ENCODE measurements at places on chromosomes 11 and 22. TPM values are rescaled to one million over a fixed set of nuclear protein-coding genes. Genes with fewer than 3 reads are reported as not detected.

DNA sequence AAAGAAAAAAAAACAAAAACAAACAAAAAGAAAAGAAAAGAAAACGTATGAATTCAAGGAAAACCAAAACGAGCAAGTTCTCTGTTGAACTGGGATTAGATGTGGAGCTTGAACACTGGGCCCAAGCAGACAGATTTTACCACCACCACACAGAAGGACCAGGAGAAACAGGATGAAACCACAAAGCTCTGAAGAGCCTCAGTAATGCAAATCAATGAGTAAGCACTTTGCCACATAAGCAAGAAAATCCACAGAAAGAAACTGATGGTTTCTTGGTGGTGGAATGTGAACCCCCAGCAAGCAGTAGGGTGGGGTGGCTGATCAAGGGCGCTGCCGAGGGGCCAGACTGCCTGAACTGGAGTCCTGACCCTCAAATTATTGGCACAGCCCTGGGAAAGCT, 50.9 kb upstream of the NFRKB start:
- no peak for DNase-seq
- no peak overlapping the region for H3K27ac ChIP-seq
- H3K27me3 ChIP-seq = no peaks in the 10 kb centered on the region
- peaks cover 5% of the 10 kb centered on the region for H3K4me1 ChIP-seq
- H3K36me3 ChIP-seq = peaks cover 8% of the 10 kb centered on the region

The C11orf87 gene
- total RNA-seq = not detected

DNA sequence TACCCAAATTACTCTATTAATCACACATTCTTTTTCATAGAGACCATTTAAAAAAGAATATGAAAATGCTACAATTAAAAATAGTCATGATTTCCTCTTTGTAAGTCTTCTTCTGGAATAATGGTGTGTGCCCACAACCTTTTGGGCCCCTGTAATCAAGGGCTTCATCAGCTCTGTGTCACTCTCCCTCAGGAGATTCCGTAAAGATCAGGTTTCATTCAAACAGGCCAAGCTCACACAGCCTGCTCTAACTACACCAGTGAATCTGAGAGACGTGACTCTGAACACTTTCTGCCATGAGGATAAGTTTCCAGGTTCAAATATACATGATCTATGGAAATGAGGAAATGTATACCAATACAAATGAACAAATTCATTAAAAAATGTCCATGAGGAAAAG, 9.5 kb downstream of the DRICH1 start:
- no peaks in the 10 kb centered on the region for H3K27me3 ChIP-seq
- DNase-seq = no peak
- H3K36me3 ChIP-seq = no peaks in the 10 kb centered on the region
- no peak overlapping the region for H3K4me3 ChIP-seq

The APIP gene
- 51.8 TPM for total RNA-seq

DNA sequence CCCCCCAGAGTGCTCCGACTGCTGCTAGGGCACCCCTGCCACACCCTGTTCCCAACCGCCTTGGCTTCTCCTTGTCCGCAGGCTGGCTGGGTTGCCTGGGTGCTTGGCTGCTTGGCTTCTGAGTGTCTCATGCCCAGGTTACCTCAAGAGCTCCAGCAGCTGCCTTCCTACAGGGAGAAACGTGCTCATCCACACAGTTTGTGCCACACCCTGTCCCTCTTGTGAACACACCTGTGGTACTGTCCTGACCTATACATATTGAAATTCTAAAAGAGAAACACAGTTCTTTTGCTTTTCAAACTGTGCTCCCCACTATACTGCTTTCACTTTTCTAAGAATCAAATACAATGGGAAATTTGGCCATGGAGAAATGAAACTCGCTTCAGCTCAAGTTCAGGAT, 191.4 kb downstream of the DBX1 start:
- no peaks in the 10 kb centered on the region for H3K36me3 ChIP-seq
- no peaks in the 10 kb centered on the region for H3K27me3 ChIP-seq
- no peaks in the 10 kb centered on the region for H3K4me1 ChIP-seq

GRCh38 chr11:47577460-47578041, 1.2 kb downstream of the KBTBD4 start:
- no peak overlapping the region for H3K4me3 ChIP-seq
- H3K27ac ChIP-seq = no peak overlapping the region
- no peaks in the 10 kb centered on the region for H3K27me3 ChIP-seq

GRCh38 chr11:60371386-60371785, 6.9 kb upstream of the MS4A7 start:
- H3K36me3 ChIP-seq = no peaks in the 10 kb centered on the region
- H3K27me3 ChIP-seq = no peaks in the 10 kb centered on the region
- DNase-seq = no peak
- no peaks in the 10 kb centered on the region for H3K4me1 ChIP-seq
- H3K4me3 ChIP-seq = no peak overlapping the region
- no peak overlapping the region for H3K27ac ChIP-seq

- no peak overlapping the region for H3K27ac ChIP-seq
- H3K4me3 ChIP-seq = no peak overlapping the region
- H3K27me3 ChIP-seq = peaks cover 79% of the 10 kb centered on the region
These were observed 18.3 kb upstream of the ALX4 start for GRCh38 chr11:44328138-44328660.

- H3K27me3 ChIP-seq = no peaks in the 10 kb centered on the region
- H3K36me3 ChIP-seq = peaks cover 26% of the 10 kb centered on the region
- peak overlapping the region; percentile 93 for H3K4me3 ChIP-seq
These were observed 311 bp downstream of the BRD1 start for GRCh38 chr22:49827271-49827852.

DNA sequence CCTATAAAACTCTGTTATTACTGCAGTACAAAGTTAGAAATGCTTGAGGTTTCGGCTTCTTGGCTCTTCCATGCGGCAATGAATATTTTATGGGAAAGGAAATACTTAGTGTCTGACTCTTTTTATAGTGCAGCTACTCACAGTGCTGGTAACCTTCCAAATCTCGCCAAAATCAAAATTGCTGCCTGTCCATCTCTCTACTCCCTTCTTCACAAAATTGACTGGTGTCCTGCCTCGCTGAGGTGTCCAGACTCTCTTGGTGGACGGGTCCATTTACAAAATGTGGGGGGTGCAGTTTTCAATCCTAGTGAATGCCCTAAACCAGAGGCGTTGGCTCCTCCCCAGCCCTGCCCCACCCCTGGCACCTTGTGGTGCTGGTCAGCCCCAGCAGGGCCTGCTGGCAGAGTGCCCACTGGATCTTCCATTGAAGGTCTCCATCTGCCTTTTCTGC, 73.5 kb downstream of the ZBTB16 start:
- no peak overlapping the region for H3K27ac ChIP-seq
- no peak overlapping the region for H3K4me3 ChIP-seq
- H3K36me3 ChIP-seq = no peaks in the 10 kb centered on the region

DNA sequence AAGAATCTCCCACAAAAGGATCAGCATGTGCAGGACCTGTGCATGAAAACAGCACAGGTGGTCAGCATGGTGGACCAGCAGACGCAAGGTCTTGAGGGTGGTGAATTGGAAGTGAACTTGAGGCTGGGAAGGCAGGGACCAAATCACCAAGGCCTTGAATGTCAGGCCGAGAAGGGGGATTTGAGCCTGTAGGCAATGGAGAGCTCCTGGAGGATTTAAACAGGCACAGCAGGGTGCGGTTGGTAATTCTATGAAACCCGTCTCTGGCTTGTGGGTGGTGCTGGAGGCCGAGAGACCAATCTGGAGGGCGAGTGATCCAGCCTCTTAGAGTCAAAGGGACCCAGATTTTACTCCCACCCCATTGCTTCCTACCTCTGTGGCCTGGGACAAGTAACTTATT, 2.4 kb downstream of the TSKU start:
- no peaks in the 10 kb centered on the region for H3K36me3 ChIP-seq
- peaks cover 60% of the 10 kb centered on the region for H3K27me3 ChIP-seq
- no peak overlapping the region for H3K27ac ChIP-seq

DNA sequence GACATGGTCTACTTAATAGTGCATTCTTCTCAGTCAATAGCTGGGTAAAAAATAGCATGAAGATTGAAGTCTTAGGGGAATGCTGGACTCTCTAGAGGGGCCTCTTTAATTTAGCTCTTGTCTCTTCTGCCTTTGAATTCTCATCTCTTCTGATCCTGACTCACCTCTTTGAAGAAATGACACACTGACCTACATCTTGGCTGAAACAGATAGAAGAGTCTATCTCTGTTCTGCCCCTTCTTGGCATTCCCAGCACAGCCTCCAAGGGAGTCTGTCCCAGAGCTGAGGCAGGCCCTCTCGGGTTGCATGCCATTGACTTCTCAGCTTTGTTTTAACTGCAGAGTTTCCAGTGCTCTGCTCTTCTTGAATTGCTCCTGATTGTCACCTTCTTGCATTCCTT, 55.7 kb downstream of the PTPRJ start:
- peaks cover 19% of the 10 kb centered on the region for H3K4me1 ChIP-seq
- H3K4me3 ChIP-seq = no peak overlapping the region
- H3K36me3 ChIP-seq = no peaks in the 10 kb centered on the region
- DNase-seq = no peak
- H3K27ac ChIP-seq = peak overlapping the region; percentile 22

The KIRREL3 gene
- 0.14 TPM for total RNA-seq

DNA sequence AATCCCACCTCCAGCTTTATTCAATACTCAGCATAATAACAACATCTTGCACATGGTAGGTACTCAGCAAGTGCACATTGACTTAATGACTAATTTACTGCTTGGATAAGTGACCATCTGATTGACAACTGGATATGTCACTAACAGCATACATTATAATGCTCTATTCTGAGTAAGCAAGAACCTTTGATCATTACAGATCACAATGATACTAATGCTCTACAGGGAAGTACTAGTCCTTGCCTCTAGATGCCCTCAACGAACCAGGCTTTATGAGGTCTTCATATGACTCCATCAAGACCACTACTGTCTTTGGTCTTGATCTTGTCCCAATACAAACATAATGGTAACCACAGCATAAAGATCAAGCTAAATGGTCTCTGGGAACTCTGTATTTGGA, 167.6 kb upstream of the MTMR2 start:
- H3K27me3 ChIP-seq = no peaks in the 10 kb centered on the region
- H3K27ac ChIP-seq = no peak overlapping the region
- DNase-seq = peak; percentile 6

GRCh38 chr11:91755526-91755925, 469.1 kb upstream of the FAT3 start:
- H3K4me1 ChIP-seq = no peaks in the 10 kb centered on the region
- no peaks in the 10 kb centered on the region for H3K27me3 ChIP-seq
- H3K27ac ChIP-seq = no peak overlapping the region
- no peaks in the 10 kb centered on the region for H3K36me3 ChIP-seq
- no peak overlapping the region for H3K4me3 ChIP-seq

DNA sequence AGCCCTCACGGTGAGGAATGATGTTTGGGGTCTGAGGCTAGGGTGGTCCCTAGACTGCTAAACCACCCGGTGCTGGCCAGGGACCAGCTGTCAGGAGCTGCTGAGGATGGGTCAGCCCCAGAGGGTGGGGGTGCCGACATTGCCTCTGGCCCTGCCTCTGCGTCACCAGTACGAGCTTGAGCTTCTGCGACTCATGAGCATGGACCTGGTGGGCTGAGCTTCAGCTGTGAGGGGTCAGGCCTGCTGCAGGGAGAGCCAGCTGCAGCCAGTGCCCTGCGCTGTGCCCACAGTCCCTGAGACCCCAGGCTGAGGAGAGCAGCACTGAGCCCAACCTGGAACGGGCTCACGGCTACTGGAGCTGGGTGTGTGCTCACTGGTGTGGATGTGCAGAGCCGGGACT, 7.0 kb downstream of the DERL3 start:
- H3K4me3 ChIP-seq = no peak overlapping the region
- peaks cover 86% of the 10 kb centered on the region for H3K36me3 ChIP-seq
- no peaks in the 10 kb centered on the region for H3K27me3 ChIP-seq
- no peaks in the 10 kb centered on the region for H3K4me1 ChIP-seq

- H3K27ac ChIP-seq = no peak overlapping the region
- no peaks in the 10 kb centered on the region for H3K4me1 ChIP-seq
- no peak overlapping the region for H3K4me3 ChIP-seq
- DNase-seq = no peak
- no peaks in the 10 kb centered on the region for H3K27me3 ChIP-seq
These were observed 43.9 kb upstream of the YPEL1 start for GRCh38 chr22:21779444-21779843.

The INS gene
- total RNA-seq = 0.42 TPM

GRCh38 chr11:89489930-89490329, 1.2 kb downstream of the NOX4 start:
- no peak overlapping the region for H3K27ac ChIP-seq
- peaks cover 23% of the 10 kb centered on the region for H3K27me3 ChIP-seq
- DNase-seq = no peak
- H3K4me1 ChIP-seq = no peaks in the 10 kb centered on the region
- H3K4me3 ChIP-seq = no peak overlapping the region

The CARS1 gene
- total RNA-seq = 19.1 TPM

The SCN3B gene
- total RNA-seq = 0.14 TPM

The MYBPC3 gene
- 0.09 TPM for total RNA-seq

The USP2 gene
- total RNA-seq = 0.19 TPM

The OR8G5 gene
- 0.05 TPM for total RNA-seq

GRCh38 chr22:20319745-20320658, at the start of gene DGCR6L:
Gene DGCR6L, minus strand, starts transcription at chr22:20320060. Its CDS starts 72 bp downstream, at chr22:20319988.
- H3K4me3 ChIP-seq = peak within 1 kb of the TSS; percentile 77
- DNase-seq = peak; percentile 96
- H3K4me1 ChIP-seq = peaks cover 49% of the 10 kb centered on the region
- H3K36me3 ChIP-seq = peaks cover 7% of the 10 kb centered on the region
- H3K27me3 ChIP-seq = no peaks in the 10 kb centered on the region

The DDTL gene
- 1.3 TPM for total RNA-seq

DNA sequence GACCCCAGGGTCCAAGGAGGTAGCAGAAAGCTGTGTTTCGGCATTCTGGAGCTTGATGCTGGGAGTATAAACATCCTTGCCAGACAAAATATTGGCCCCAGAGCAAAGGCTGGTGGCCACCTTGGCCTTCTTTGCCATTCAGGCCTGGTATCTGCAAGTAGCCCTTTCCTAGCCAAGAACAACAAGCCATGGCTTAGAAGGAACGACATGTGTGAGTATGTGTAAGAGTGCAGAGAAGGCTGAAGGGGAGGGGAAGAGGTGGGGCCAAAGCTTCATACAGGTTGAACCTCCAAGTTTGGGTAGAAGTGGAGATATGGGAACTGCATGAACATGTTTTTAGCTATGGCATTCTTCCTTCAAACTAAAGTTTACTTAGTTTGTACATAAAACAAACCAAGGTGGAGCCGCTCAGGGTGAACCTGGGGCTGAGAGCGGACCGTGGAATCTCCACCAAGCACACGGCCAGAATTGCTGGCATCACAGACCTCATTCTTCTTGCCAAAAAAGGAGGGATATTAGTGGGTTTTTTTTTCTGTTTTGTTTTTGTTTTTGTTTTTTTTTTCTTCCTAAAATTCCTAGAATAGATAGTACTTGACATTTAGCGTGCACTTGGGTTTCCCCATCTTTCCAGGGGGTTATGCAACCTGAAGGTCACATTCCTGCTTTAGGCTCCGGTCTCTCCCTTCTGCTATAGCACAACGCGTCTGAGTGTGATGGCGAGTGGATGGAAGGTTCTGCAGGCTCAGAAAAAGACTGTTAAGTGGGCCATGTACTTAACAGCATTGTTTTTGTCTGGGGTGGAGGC, 70.9 kb downstream of the ADAMTS15 start:
- H3K36me3 ChIP-seq = no peaks in the 10 kb centered on the region
- H3K4me1 ChIP-seq = no peaks in the 10 kb centered on the region
- no peak overlapping the region for H3K4me3 ChIP-seq
- no peak overlapping the region for H3K27ac ChIP-seq

The MICALL1 gene
- 5.5 TPM for total RNA-seq
